ENCODE measurements at places on chromosomes 12 and 14.

DNA sequence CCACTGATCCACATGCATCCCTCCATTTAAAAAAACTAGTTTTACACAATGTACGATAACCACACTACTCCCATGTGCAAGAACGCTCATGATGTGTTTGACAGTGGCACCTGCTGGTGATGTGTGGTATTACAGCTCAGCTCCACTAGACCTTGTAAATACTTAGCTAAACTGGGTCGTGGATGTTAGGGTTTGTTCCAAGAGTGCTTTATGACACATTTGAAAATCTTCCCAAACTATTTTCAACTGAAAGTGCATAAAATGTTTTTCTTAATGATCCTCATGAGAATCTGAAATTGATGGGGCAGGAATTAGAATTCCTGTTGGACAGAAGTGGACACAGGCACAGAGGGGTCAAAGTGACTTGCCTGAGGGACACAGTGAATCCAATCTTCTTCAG is 99.2 kb downstream of the SCARB1 start:
- no peak for DNase-seq

DNA sequence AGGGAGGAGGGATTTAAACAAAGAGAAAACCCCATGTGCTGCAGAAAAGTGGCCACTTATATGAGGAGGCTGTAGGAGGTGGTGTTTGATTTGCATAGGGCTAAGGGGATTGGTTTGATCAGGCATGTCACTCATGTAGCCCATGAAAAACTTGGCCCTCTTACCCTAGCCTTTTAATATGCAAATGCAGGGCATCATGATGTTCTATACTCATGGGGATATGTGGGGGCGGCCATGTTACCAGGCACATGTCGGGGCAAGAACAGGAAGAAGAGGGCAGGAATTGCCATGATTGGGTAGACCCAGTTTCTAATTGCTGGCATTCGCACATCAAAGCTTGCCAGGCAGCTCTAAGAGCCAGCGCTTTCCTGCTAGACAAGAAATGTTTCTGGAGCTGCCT is 28.8 kb downstream of the KLRK1 start:
- no peak for DNase-seq

DNA sequence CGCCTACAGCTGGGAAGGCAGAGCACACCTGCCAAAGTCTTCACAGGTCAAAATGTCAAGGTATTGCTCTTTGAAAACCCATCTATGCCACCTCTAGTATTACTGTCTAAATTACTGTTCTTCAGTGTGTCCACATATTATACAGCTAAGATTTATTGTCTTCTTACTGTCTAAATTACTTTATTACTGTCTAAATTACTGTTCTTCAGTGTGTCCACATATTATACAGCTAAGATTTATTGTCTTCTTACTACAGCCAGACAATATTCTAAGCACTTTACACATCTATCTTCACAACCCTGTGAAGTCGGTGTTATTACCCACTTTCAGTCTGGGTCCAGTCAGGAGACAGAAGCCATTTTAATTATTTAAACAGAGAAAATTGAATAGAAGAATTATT is 173.9 kb downstream of the MYRFL start:
- no peak for DNase-seq

DNA sequence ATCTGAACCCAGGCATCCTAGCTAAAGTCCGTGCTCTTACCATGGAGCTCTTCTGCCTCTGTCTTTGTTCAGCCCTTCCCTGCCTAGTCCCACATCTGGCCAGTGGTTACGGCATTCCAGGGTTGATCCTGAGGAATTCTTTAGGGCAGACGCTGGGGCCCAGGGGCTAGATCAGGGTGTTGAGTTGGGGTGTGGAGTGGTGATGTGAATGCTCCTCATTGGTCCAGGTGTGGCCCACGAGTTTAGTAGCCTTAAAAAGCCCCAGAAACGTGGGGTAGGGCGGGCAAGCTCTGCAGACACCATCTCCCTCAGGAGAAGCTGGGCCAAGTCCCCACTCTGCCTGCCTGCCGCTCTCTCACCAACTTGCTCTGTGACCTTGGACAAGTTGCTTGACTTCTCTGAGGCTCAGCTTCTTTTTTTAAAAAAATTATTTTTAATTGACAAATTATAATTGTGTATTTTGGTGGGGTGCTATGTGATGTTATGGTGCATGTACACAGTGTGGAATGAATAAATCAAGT is 9.0 kb upstream of the SERPINA6 start:
- DNase-seq = no peak

DNA sequence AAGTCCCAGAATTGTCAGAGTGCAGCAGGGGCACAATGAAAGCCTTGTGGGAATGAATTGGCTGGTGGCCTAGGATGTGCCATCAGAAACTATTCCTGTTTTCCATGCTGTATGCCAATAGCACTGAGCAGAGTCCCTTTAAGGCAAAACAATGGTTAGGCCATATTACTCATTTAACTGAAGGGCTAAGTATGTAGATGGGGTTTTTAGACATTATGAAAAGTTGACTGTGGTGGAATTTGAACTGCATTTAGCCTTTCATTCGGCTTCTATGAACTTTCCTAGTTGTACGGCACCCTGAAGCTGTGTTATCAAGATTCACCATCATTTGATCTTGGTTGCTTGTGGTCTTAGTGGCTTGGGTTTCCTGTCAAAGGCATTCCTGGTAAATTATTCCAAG is 24.8 kb downstream of the IL26 start:
- no peak for DNase-seq

GRCh38 chr12:99611599-99611998 is 36.0 kb upstream of the GARIN6 start:
- no peak for DNase-seq

DNA sequence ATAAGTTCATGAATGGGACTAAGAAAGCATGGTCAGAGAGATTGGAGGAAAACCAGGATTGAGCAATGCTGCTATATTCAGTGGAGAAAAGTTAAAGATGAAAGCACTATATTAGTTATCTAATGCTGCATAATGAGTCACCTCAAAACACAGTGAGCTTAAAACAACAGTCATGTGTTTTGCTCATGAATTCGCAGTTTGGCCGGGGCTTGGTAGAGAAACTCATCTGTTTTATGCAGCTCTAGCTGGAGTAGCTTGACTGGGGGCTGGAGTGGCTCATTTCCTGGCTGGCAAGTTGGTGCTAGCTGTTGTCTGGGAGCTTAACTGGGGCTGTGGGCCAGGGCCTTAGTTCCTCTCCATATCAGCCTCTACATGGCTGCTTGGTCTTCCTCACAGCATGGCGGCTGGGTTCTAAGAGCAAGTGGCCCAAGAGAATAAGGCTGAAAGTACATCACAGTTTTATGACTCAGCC is 90.1 kb downstream of the ADCK1 start:
- peak; percentile 4 for DNase-seq

- no peak for DNase-seq
Measured at GRCh38 chr12:114690267-114691135, 6.5 kb upstream of the TBX3 start.

DNA sequence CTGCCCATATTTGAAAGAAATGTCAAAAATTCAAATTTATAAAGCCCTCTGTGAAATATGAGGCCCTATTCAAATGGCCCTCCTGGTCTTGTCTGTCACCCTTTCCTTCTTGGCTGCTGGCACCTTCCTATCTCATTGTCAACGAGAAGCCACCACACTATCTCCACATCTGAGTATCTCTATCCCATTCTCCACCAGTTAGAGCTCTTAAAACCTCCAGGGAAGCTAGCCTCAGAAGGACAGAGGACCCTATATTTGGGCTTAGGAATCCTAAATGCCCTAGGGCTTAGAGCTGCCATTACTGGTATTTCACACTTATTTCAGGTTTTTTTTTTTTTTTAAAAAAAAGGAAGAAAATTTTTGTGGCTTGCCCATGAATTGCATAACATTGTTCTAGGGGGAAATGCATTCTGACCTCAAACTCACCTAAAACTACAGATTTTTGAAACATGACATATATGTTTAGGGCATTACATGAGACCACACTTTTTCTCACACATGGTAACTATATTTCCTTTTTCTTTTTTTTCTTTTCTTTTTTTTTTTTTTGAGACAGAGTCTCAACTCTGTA is 25.0 kb downstream of the SLC25A21 start:
- DNase-seq = no peak

- no peak for DNase-seq
Measured at GRCh38 chr14:58744801-58745394, 107.1 kb downstream of the DACT1 start.

- DNase-seq = no peak
Measured at GRCh38 chr14:23168246-23168645, 15.2 kb downstream of the SLC7A8 start.

- peak; percentile 60 for DNase-seq
Measured at GRCh38 chr14:35215110-35215813, 76.9 kb upstream of the PSMA6 start.

DNA sequence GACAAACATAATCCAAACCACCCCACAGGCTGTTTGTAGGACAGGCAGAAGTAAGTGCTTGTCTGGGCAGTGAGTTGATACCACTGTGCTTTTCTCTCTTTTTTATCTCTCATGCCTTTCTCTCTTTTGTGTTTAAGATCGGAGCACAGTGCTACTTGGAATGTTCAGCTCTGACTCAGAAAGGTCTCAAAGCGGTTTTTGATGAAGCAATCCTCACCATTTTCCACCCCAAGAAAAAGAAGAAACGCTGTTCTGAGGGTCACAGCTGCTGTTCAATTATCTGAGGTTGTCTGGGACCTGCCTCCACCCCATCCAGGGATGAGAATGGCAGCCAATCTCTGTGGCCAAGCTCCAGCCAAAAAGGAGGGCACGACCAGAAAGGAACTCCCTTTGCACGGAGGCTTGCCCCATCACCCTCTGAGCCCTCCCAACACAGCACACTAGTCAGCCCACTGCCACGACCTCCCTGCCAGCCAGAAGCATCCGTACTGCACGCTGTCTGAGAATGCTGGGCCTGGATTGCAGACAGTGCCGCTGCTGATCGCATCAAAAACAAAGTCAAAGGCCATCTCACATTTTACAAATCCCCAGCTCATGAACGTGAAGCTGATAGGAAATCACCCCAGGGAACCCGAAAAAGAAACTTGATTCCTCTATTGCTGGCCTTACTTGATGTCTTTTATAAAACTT is 27.8 kb downstream of the GPHB5 start:
- no peak for DNase-seq

- DNase-seq = no peak
Measured at GRCh38 chr12:18823461-18823860, 85.5 kb downstream of the CAPZA3 start.

Measured in kidney glomerular epithelial cell (primary cell).